ENCODE measurements at places on chromosomes 5 and 9.

- DNase-seq, result no peak
These were observed 60.3 kb downstream of the TTC39B start for GRCh38 chr9:15246708-15247107.

- no peak for DNase-seq
These were observed 4.2 kb upstream of the NRARP start for GRCh38 chr9:137306066-137306849.

DNA sequence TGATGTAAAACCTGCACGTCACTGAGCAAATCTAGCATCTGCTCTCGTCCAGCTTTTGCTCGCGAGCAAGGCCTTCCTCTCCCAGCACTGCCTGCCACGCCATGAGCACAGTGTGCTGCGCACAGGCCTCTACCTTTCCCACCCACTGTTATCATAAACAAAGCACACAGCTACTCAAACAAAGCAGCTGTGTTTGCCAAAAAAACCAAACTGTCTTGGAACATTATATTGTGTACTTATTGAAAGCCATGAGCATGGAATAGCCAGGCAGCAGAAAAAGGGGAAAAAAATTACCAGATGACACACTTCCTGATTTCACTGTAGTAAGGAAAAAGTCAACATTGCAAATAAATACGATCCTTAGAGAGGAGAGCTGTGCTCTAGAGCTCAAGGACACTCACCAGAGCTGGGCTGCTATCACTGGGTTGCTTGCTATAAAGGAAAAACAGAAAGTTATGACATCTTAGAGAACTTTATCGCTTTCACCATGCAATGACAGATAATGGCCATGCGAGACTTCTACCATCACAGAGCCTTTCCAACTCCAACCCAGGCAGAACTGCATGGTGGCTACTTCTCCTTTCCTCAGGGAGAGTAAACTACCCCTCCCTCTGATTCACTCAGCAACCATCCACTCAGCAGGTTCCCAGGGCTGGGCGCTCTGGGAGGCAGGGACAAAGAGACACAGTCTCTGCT lies 69.6 kb downstream of the EPB41L4B start:
- no peak for DNase-seq

GRCh38 chr9:117334101-117334500 lies 80.8 kb downstream of the ASTN2 start:
- no peak for DNase-seq

DNA sequence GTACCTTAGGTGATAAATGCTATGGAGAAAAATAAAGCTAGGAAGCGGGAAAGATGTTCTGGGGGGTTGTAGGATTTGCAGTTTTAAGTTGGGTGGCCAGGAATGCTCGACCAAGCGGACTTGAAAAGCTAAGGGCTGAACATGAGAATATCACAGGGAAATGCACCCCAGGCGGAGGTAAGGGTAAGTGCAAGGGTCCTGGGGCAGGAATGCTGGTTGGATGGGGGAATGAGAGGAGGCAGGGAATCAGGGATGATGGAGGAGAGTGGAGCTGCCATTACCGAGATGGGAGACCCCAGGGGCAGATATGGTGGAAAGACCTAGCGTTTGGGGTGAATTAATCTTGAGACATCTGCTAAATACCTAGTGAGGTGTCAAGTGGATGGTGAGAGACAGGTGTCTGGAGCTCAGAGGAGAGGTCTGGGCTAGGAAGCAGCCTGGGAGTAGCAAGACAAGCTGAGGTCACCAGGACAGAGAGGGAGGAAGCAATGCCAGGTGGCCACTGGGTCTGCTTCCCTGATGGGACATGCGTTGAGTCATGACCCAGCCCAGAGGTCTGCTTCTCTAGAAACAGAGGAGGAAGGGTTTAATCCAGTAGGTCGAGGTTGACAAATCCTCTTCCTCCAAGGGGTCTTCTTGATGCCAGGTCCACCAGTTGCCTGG lies 77.7 kb upstream of the ASS1 start:
- DNase-seq, result no peak

DNA sequence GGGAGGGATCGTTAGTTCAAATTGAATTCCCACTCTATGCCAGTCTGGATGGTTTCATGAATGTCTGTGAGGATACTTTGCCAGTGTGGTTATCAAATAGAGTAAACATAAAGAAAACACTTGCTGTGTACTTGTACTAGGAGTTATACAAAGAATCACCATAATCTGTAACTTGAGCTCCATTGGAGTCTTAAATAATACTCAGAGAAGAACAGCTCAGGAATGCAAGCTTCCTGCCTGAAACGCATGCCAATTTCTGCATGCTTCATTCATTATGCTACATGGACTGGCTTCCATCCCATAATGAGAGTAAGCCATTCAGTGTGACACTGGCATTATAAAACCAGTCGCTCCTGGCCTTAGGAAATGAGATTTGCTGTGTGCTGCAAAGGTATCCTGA lies 351.4 kb downstream of the SEMA5A start:
- no peak for DNase-seq

DNA sequence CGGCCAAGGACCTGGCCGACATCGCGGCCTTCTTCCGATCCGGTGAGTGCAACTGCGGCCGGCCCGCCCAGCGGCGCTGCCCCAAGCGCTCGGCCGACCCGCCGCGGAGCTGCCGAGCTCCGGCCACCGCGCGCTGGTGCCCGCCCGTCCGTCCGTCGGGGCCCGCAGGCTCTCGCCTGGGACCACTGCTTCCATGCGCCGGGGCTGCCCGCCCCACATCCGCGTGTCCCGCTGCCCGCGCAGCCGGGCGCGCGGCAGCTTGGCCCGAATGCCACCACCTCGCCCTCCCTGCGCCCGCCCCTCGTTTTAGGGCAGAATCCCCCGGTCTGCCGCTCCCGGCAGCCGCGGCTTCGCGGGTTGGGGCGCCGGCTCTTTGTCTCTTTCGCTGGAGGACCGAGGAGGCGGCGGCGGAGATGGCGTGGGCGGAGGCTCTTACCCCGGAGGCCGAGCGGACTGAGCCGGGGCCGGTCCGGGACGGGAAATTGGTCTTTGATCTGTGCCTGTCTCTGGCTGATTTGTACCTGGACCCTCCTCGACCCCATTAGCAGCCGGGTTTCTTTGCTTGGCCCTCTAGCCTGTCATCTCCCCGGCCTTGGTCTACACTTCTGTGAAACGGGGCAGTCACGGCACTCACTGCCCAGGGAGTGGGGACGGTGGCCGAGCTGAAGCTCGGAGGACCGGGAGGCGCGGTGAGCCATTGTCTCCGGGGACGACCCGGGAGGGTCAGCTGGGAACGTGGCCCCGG lies 871 bp downstream of the TRIO start:
- no peak for DNase-seq

- DNase-seq, result no peak
These were observed 29.3 kb downstream of the CDHR2 start for GRCh38 chr5:176578391-176578808.

- DNase-seq, result no peak
These were observed 1.3 kb downstream of the FGF10 start for GRCh38 chr5:44387921-44388320.

DNA sequence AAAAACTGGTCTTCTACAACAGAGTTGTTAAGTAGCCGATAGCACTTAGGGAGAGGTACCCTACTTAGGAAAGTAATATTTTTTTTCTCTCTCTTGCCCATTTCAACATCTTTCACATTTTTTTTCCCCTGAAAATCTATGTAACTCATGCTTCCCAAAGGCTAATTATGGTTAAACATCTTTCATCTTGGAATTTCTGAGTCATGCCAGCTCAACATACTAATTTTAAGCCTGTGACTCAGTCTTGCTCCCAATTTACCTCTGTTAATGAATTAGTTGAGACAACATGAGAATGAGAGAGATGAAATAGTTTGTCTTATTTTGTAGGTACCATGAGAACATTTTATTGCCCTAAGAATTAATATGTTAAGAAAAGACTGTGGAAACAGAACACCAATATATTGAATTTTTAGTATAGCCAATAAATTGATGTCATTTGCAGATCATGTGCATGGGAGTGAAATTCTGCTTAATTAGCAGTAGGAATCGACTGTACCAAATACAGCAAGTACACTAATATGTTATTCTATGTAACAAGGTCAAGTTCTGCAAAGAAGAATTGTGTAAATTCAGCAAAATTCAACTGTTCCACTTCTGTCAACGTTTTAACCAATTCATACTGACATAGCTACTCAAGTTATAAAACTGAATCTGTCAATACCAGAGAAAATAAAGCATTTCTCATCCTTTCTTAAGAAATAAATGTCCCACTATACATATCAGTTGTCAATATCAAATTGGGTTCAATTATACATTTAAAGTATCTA lies 550.0 kb downstream of the PTPRD start:
- DNase-seq, result no peak

- DNase-seq, result no peak
These were observed 11.2 kb downstream of the SPATA31D1 start for GRCh38 chr9:81999806-82000205.

GRCh38 chr5:80711938-80712337 lies 57.2 kb upstream of the DHFR start:
- DNase-seq, result no peak

DNA sequence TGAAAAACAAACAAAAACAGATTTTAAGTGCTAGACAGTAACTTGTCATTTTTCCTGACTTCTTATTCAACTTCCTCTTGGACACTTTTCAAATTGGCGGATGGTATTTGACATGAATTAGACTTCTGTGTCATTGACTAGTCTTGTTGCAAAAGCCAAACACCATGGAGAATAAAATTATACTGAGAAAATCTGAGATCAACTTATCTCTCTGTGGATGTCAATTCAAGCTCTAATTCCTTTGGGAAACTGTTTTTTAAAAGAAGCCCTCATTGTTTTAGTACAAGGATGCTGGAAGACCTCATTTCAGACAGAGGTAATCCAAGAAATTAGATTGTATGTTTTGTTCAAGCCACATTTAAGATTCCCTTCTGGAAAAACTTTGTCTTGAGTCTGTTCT lies 831.0 kb downstream of the SEMA5A start:
- no peak for DNase-seq

GRCh38 chr5:33271606-33272005 lies 169.2 kb upstream of the TARS1 start:
- no peak for DNase-seq

- DNase-seq, result peak; percentile 20
These were observed 7.3 kb upstream of the BARHL1 start for GRCh38 chr9:132575005-132575609.

DNA sequence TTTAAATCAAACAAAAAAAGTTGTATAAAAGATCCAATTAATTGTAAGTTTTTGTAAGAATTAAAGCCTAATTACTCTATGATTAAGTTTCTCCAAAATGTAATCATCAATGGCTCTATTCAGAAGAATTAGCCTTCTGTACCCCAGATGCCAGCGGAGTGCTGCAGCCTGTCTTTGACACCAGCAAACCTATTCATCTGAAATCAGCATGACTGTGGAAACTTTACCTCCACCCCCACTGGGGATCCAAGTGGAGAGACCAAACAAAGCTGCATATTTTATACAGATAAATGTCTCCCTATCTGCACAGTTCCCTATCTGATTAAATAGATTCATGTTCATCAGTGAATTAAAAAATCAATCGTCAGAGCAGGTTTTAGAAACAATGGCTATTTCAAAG lies 426.8 kb downstream of the KIAA0825 start:
- DNase-seq, result no peak

- no peak for DNase-seq
These were observed 216.6 kb downstream of the SGCD start for GRCh38 chr5:156543348-156544145.

DNA sequence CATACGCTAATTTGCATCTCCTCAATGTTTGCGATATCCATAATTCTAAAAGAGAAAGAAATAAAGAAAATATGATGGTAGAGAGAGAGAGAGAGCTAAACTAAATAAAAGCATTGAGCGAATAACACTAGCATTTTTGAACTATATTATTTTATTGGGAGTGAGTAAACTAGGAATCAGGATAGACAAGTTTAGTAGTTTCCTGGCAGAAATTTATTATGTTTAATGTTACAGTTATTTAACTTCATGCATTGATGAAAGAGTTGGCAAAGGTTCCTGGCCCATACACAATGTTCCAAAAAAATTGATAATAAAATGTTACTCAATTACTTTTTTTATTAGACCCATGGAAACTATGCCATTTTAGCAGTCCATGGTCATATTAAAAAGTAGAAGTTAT lies 1708.2 kb upstream of the CDH6 start:
- no peak for DNase-seq

DNA sequence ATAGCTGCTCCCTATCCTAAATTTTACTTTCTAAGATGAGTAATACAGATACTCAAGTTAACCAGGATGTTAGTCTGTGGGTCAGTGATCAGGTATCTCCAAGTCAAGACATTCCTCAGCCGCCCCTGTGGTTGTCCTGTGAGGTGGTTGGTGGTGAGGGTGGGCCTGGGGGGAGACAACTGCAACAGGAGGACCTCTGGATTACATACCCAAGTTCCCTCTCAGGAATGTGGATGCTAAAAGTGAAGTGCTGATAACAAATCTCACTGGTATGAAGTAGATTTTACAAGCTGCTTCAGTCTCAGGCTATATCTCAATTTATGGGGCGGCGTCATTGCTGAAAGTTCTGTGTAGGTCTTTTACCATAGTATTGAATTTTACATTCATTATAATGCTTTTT lies 38.3 kb downstream of the SLC1A3 start:
- no peak for DNase-seq

- no peak for DNase-seq
These were observed 91.9 kb upstream of the GABRP start for GRCh38 chr5:170691657-170692056.

DNA sequence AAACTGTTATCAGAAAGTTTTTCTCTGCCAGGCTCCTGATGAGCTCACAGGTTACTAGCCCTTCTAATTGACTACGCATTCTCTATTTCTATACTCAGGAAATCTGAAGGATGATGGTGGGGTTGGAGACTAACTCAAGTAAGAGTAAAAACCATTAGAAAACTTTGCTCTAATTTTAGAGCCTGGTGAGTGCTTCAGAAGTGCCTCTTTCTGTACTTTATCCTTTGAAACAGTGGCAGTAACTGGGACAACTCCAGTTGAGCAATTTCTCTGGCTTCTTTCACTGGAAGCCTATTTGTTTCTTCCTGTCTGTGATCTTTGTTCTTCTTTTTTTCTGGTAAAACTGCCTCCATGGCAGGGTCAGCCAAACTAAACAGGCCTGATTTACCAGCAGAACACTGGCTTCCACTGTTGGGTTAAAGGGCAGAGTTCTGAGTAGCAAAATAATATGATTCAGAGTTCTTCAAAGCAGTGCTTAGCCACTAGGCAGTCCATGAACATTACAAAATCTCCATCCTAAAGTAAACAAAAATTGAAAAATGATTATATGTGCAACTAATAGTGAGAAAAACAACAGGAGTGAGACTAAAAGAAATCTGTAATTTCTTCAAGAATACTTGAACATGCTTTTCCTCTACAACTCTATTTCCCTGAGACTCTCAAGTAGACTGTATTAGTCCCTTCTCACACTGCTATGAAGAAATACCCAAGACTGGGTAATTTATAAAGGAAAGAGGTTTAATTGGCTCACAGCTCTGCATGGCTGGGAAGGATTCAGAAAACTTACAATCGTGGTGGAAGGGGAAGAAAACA lies 79.8 kb downstream of the MROH2B start:
- DNase-seq, result no peak

- peak; percentile 1 for DNase-seq
These were observed 25.6 kb downstream of the CEP78 start for GRCh38 chr9:78261403-78262001.

Measured in CMK (cell line).